ENCODE measurements at places on chromosomes 6 and 20. TPM values are rescaled to one million over a fixed set of nuclear protein-coding genes. Genes with fewer than 3 reads are reported as not detected.

The DNMT3B gene
- polyA plus RNA-seq, result not detected

The ANGPT4 gene
- not detected for polyA plus RNA-seq

The ELOVL5 gene
- polyA plus RNA-seq, result 173 TPM

The MCCD1 gene
- not detected for polyA plus RNA-seq

The TFAP2D gene
- polyA plus RNA-seq, result not detected

The POM121L2 gene
- not detected for polyA plus RNA-seq

The FAM83B gene
- polyA plus RNA-seq, result not detected

The KCNQ5 gene
- 0.29 TPM for polyA plus RNA-seq

The BNIP5 gene
- polyA plus RNA-seq, result not detected

The SRSF12 gene
- polyA plus RNA-seq, result 0.18 TPM

The DSP gene
- 6.3 TPM for polyA plus RNA-seq

The PPIL6 gene
- 3.9 TPM for polyA plus RNA-seq

The SLC17A3 gene
- not detected for polyA plus RNA-seq

The ULBP2 gene
- not detected for polyA plus RNA-seq

The FILIP1 gene
- polyA plus RNA-seq, result not detected

The SLC35A1 gene
- 26.6 TPM for polyA plus RNA-seq

The SAMD3 gene
- polyA plus RNA-seq, result 0.37 TPM

The BCL2L1 gene
- polyA plus RNA-seq, result 13.0 TPM

The E2F1 gene
- polyA plus RNA-seq, result 0.35 TPM

The SLC22A16 gene
- polyA plus RNA-seq, result not detected

The LAMP5 gene
- 1.5 TPM for polyA plus RNA-seq

The MAPK13 gene
- 51.4 TPM for polyA plus RNA-seq

The MYBL2 gene
- polyA plus RNA-seq, result 2.3 TPM

The SLC44A4 gene
- polyA plus RNA-seq, result not detected

The DOP1A gene
- 4.3 TPM for polyA plus RNA-seq

The CLPSL2 gene
- not detected for polyA plus RNA-seq

The OPRL1 gene
- polyA plus RNA-seq, result 2.7 TPM

The GJA1 gene
- polyA plus RNA-seq, result not detected

The ISM1 gene
- polyA plus RNA-seq, result not detected

The TINAG gene
- polyA plus RNA-seq, result not detected

The BPIFB1 gene
- not detected for polyA plus RNA-seq

The UBE3D gene
- 2.6 TPM for polyA plus RNA-seq

The HLA-DQA1 gene
- polyA plus RNA-seq, result 475 TPM

The VAPB gene
- polyA plus RNA-seq, result 22.3 TPM

The SNAI1 gene
- polyA plus RNA-seq, result not detected

The MYT1 gene
- polyA plus RNA-seq, result not detected

The ALDH5A1 gene
- polyA plus RNA-seq, result 21.8 TPM

The NKAIN4 gene
- polyA plus RNA-seq, result not detected

The ZNF311 gene
- not detected for polyA plus RNA-seq

The ULBP3 gene
- not detected for polyA plus RNA-seq

The MUC22 gene
- not detected for polyA plus RNA-seq

The MYMX gene
- polyA plus RNA-seq, result not detected

The USP49 gene
- polyA plus RNA-seq, result 1.0 TPM

The CST5 gene
- not detected for polyA plus RNA-seq

The CDH4 gene
- polyA plus RNA-seq, result not detected

The DNAH8 gene
- not detected for polyA plus RNA-seq

The IRAK1BP1 gene
- 2.4 TPM for polyA plus RNA-seq

The SIRPG gene
- not detected for polyA plus RNA-seq

The THBS2 gene
- 0.05 TPM for polyA plus RNA-seq

The BEND6 gene
- polyA plus RNA-seq, result not detected

The ADAT2 gene
- 2.1 TPM for polyA plus RNA-seq

Data from naive B cell (primary cell).